ENCODE measurements at places on chromosomes 12 and 14.
A peak's percentile ranks its signal among the peaks of the same experiment; 100 is the strongest.

GRCh38 chr12:71164166-71164565, 6.4 kb upstream of the TSPAN8 start:
- no peaks in the 10 kb centered on the region for H3K27me3 ChIP-seq
- peaks cover 3% of the 10 kb centered on the region for H3K4me1 ChIP-seq
- DNase-seq: no peak
- H3K27ac ChIP-seq: peak overlapping the region; percentile 26
- H3K4me3 ChIP-seq: no peak overlapping the region
- no peaks in the 10 kb centered on the region for H3K36me3 ChIP-seq

DNA sequence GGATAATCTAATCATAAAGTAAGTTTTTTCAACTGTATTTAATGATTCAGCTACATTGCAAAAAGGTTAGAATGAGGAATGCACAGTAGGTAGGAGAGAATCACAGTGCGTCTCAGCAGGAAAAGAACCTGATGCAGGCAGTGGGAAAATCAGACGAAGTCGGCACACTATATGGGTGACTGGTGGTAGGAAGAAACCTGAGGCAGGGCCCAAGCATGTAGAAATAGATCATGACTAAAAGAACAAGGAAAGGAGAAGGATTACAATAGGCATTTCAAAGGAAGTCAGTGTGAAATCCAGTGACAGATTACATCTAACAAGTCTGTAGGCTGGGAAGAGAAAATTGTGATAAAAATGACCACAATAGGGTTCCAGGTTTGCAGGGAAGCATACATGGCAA, 267.0 kb downstream of the MED13L start:
- no peak for DNase-seq
- H3K4me1 ChIP-seq: no peaks in the 10 kb centered on the region
- H3K27ac ChIP-seq: no peak overlapping the region

DNA sequence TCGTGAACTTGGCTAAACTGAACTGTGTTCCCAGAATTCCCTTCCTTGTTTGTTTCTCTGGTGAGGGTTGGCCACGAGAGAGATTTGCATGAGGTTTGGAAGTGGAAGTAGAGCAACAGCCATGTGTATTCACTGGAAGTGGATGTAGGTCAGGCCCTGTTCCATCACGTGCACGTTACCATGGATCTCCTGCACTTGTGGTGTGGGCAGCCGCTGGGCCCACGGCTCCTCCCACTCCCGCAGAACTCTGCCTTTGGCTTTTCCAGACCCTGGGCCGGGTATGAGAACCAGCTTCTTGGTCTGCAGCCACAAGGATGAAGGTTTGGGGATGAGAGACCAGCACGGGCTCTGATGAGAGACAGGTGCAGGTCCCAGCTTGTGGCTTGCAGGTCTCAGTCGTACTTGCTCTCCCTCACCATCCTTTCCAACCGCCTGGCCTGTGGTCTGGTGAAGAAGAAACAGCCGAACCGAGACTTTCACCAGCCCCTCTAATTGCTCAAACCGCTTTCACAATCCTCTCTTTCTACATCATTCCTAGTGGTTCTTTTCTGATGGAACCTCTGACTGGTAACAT, 94.9 kb downstream of the DUSP16 start:
- peak overlapping the region; percentile 9 for H3K27ac ChIP-seq
- no peaks in the 10 kb centered on the region for H3K4me1 ChIP-seq
- H3K36me3 ChIP-seq: no peaks in the 10 kb centered on the region
- H3K4me3 ChIP-seq: no peak overlapping the region

DNA sequence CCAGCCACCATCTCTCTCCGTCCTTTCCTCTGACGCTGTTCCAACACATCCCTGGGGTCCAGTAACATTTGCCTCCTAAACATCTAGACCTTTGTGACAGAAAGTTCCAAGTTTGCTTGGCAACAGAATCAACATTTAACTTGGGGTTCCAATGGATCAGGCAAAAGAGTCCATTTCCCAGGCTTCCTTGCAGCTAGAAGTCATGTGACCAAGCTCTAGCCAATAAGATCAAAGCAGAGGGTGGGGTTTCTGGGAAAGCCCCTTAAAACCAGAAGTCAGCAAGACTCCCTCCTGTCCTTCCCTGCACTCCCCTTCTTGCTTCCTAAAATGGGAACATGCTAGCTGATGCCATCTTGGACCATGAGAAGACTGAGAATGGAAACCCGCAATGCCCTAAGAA, 14.7 kb downstream of the FOXN3 start:
- no peak overlapping the region for H3K27ac ChIP-seq
- peaks cover 4% of the 10 kb centered on the region for H3K36me3 ChIP-seq
- H3K27me3 ChIP-seq: no peaks in the 10 kb centered on the region

DNA sequence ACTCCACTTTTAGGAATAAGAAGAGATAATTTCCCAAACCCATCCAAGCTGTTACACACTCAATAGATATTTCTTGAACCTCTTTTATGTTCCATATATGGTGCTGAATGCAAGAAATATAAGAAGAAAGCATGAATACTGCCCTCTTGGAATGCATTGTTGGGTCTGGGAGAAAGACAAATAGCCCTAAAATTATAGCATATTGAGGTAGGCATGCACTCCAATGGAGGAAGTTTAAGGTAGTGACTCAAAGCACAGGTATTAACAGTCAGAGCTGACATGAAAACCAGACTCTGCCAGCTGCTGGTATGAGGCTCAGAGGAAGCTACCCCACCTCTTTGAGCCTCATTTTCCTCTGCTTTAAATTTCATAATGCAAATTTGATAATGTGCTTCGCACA, 261.3 kb upstream of the NOS1 start:
- no peaks in the 10 kb centered on the region for H3K4me1 ChIP-seq
- H3K27ac ChIP-seq: no peak overlapping the region
- H3K27me3 ChIP-seq: no peaks in the 10 kb centered on the region
- no peak for DNase-seq

DNA sequence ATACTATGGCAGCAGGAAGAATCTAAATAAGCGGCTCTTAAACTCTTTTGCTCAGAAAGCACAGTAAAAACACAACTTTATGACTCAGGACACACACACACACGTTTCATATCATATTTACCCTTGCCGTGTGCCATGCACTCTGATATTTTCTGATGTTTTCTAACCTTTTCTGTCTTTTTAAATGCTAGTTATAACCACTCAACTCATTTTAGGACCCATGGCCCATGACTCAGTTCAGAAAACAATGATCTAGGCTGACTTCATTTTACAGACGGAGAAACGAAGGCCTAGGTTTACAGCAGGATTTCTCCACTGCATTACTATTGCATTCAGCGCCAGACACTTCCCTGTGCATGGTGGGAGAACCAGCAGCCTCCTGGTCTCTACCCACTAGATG, 9.1 kb downstream of the VWF start:
- H3K36me3 ChIP-seq: no peaks in the 10 kb centered on the region
- H3K27ac ChIP-seq: peak overlapping the region; percentile 50
- H3K27me3 ChIP-seq: no peaks in the 10 kb centered on the region
- DNase-seq: no peak
- H3K4me3 ChIP-seq: no peak overlapping the region

DNA sequence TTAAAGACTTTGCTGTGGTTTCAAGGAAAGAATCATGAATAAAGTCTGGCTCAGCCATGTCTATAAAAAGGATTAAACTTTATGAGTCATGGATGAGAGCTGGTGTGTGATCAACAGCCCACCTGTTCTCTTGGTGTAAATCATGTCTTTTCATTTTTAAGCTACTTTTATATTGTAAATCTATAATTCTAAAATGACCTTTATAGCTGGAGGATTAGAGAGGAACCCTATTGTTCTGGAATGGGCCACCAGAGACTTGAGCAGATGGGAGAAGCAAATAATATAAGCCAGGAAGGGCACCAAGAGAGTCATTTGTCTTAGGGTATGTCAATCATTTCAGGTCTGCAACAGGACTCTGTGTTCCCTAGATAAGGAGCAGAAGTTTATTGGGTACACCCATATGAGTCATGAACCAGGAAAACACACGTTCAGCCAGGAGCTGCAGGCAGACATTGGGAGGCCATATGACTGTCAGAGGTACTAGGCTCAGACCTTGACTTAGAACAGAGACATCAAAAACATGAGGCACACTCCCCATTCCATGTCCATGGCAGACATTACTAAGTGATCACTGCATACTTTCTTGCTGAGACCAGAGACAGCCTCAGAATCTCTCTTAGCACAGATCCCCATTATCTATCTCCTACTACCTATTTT, 49.3 kb downstream of the NDUFA12 start:
- DNase-seq: no peak
- H3K27me3 ChIP-seq: no peaks in the 10 kb centered on the region
- H3K27ac ChIP-seq: no peak overlapping the region
- no peak overlapping the region for H3K4me3 ChIP-seq

Data from left lung (tissue), 14 donors.